ENCODE measurements at places on chromosomes 5 and 9. TPM values are rescaled to one million over a fixed set of nuclear protein-coding genes. Genes with fewer than 3 reads are reported as not detected.

GRCh38 chr5:95471942-95472341 is 80.8 kb downstream of the FAM81B start:
- DNase-seq, result no peak

The ARSI gene
- total RNA-seq, result 0.68 TPM

The SPATA24 gene
- 10.0 TPM for total RNA-seq

The TOR1A gene
- total RNA-seq, result 38.8 TPM

The ENTPD8 gene
- 0.34 TPM for total RNA-seq
